CD8-positive, alpha-beta T cell (primary cell): ENCODE measurements at places on chromosomes 2 and 18. TPM values are rescaled to one million over a fixed set of nuclear protein-coding genes. Genes with fewer than 3 reads are reported as not detected.

Gene MAL
- total RNA-seq, result 49.8 TPM

Gene SOS1
- total RNA-seq, result 20.2 TPM

Gene ZNF892
- total RNA-seq, result 0.78 TPM

Gene AAK1
- total RNA-seq, result 174 TPM

Gene DYNAP
- not detected for total RNA-seq

Gene DOCK10
- 183 TPM for total RNA-seq

Gene DLX1
- not detected for total RNA-seq

Gene ASB18
- not detected for total RNA-seq

Gene SERPINB4
- not detected for total RNA-seq

Gene IL36A
- total RNA-seq, result not detected

Gene KCNJ13
- total RNA-seq, result not detected

Gene UGT1A10
- total RNA-seq, result not detected

Gene NGEF
- total RNA-seq, result not detected

Gene SH3BP4
- 0.22 TPM for total RNA-seq

Gene CHST10
- 6.0 TPM for total RNA-seq

Gene MAPK4
- not detected for total RNA-seq

Gene MCFD2
- 35.5 TPM for total RNA-seq

Gene CCDC148
- not detected for total RNA-seq

Gene CHRND
- total RNA-seq, result not detected

Gene WDR7
- total RNA-seq, result 22.1 TPM

Gene PIEZO2
- not detected for total RNA-seq

Gene MEP1B
- not detected for total RNA-seq

Gene SERPINB11
- total RNA-seq, result not detected

Gene FAM110C
- 0.41 TPM for total RNA-seq

Gene KRCC1
- total RNA-seq, result 3.6 TPM
